T-cell (primary cell): ENCODE measurements at places on chromosomes 12 and 14.

DNA sequence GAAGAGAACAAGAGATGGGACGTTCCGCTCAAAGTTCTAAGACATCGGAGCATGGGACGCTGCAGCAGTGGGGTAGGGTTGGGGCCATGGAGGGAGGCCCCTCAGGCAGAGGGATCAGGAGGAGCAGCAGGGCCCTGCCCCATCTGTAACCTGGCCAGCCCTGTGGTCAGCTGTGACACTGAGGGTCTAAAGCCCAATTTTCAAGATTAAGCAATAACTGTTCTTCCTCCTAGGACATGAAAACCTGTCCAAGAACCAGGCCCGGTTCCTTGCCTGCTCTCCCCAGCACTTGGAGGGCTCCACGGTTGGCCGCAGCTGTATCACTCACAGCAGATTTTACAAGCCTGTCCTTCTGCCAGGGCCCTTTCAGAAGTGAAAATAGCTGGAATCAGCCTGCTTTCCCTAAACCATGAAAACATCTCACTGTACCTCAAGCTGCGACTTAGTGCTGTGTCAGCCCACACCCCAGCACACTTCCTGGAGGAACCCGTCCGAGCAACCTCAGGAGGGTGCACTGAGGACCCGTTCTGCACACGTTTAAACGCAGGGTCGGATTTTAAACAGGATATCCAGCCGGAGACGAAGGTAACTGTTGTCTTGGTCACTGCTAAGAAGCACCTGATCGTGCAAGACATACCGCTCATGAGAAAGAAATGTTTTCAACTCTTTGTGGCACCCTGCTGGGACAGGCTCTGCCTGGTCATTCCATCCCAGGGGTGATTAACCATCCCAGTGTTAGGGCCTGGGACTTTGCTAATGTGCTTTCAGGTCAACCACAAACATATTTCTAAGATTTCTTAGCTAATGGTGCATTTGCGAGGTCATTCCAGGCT lies 201.9 kb upstream of the DIO3 start:
- no peaks in the 10 kb centered on the region for H3K36me3 ChIP-seq
- H3K27ac ChIP-seq, result no peak overlapping the region
- H3K4me3 ChIP-seq, result no peak overlapping the region
- H3K27me3 ChIP-seq, result no peaks in the 10 kb centered on the region

DNA sequence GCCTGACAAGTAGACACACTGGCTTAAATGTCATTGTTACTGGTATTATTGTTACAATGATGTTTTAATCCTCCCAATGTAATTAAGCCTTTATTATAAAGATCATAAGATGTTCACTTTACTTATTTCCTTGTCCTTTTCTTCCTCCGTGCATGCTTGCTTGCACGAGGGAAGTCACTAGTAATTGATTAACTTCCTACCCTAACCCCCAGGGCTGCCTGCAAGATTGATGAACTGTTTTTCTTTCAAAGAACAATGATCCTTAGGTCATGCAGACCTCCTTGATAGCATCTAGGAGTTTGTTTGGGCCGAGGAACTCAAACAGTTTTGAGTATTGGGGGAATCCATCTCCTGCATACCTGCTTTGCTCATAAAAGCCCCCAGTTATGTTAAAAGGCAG lies 43.0 kb downstream of the GLRX5 start:
- H3K4me1 ChIP-seq, result no peaks in the 10 kb centered on the region
- H3K4me3 ChIP-seq, result no peak overlapping the region
- H3K36me3 ChIP-seq, result no peaks in the 10 kb centered on the region

DNA sequence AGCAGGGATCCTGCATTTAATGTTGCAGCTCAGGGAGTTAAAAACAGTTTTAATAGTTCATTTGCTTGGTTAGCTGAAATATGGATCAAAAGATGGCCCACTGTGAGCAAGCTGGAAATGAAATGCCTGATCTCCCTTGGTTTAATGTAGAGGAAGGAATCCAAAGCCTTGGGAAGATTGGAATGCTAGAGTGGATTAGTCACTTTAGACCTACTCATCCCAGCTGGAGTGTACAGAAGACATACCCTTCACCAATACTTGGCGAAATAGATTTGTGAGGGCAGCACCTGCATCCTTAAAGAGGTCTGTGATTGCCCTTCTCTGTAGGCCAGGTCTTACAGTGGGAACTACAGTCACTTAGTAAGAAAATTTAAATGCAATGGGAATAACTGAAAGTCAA lies 58.0 kb upstream of the KRAS start:
- no peaks in the 10 kb centered on the region for H3K27me3 ChIP-seq
- no peaks in the 10 kb centered on the region for H3K4me1 ChIP-seq
- H3K27ac ChIP-seq, result no peak overlapping the region
- no peaks in the 10 kb centered on the region for H3K36me3 ChIP-seq

- DNase-seq, result no peak
- no peak overlapping the region for H3K27ac ChIP-seq
- no peaks in the 10 kb centered on the region for H3K4me1 ChIP-seq
Measured at GRCh38 chr14:93475471-93475870, 44.7 kb downstream of the UNC79 start.

DNA sequence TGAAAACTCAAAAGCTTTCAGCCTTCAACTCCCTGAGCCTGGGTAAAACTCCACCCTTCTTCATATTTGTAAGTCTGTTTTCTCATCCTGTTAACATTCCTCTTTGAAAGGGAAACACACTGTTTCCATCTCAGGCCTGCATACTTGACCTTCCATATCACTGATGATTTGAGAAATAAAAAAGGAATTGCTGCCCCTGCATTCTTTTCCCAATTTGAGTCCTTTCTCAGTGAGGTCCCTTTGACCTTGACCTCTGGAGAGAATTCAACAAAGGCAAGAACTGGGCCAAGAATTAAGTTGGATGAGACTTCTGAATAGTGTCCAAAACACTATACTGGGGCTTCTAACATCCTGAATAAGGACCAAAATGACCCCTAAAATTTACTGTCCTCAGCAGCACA lies 108.0 kb downstream of the AEBP2 start:
- no peak overlapping the region for H3K4me3 ChIP-seq
- no peaks in the 10 kb centered on the region for H3K27me3 ChIP-seq
- H3K36me3 ChIP-seq, result peaks cover 3% of the 10 kb centered on the region
- H3K27ac ChIP-seq, result no peak overlapping the region
- no peak for DNase-seq

GRCh38 chr14:36655571-36655962 lies 6.1 kb upstream of the PAX9 start:
- H3K36me3 ChIP-seq, result no peaks in the 10 kb centered on the region
- H3K4me3 ChIP-seq, result no peak overlapping the region
- peaks cover 69% of the 10 kb centered on the region for H3K27me3 ChIP-seq

DNA sequence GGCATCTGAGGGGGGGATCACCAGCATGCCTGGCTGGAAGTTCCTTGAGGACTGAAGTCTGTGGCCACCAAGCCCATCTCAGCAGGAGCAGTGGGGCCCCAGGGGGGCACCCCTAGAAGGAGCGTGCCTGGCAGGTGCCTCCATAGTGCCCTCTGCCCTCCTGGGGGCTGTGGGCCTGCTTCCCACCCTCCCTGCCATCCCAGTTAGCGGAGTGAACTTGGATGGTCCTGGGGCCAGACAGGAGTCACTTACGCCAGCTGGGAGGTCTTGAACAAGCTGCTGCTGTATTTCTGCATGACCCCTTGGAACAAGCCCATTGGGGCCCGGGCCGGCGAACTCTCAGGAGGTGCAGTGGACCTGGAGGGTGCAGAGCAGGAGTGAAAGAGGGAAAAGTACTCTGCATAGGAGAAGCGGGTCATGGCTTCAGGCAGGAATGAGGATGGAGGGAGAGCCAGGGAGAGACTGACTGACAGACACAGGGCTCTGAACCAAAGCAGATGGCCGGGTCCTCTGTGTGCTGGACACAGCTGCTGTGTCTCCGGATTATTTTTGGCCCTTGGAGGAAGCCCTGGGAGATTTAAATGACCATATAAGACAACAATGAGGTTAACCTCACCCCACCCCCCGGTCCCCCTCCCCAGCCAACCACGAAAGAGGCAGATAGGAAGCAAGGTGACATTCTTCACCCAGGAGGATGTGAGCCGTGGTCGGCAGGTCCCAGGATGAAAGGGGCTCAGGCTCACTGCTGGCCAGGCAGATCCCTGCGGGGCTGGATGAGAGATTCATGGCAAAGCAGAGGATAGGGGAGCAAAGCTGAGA lies 19.6 kb downstream of the ASB2 start:
- DNase-seq, result no peak
- peak overlapping the region; percentile 79 for H3K27ac ChIP-seq
- H3K27me3 ChIP-seq, result no peaks in the 10 kb centered on the region
- no peak overlapping the region for H3K4me3 ChIP-seq
- peaks cover 95% of the 10 kb centered on the region for H3K4me1 ChIP-seq
- no peaks in the 10 kb centered on the region for H3K36me3 ChIP-seq

- no peak overlapping the region for H3K4me3 ChIP-seq
- DNase-seq, result no peak
- H3K36me3 ChIP-seq, result peaks cover 65% of the 10 kb centered on the region
- no peak overlapping the region for H3K27ac ChIP-seq
- no peaks in the 10 kb centered on the region for H3K4me1 ChIP-seq
Measured at GRCh38 chr12:8941691-8942478, 7.6 kb downstream of the M6PR start.

DNA sequence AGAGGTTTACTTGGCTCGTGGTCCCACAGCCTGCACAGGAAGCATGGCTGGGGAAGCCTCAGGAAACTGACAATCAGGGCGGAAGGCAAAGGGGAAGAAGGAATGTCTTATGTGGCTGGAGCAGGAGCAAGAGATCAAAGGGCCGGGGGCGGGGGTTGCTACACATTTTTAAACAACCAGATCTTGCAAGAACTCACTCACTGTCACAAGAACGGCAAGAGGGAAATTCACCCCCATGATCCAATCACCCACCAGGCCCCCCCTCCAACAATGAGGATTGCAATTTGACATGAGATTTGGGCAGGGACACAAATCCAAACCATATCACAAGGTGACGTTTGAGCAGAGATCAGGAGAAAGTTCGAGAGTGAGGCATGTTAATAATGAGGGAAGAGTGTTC lies 163.7 kb upstream of the RPH3A start:
- no peak for DNase-seq
- H3K27ac ChIP-seq, result no peak overlapping the region
- no peak overlapping the region for H3K4me3 ChIP-seq
- H3K4me1 ChIP-seq, result no peaks in the 10 kb centered on the region

GRCh38 chr12:132610051-132610759 lies at the start of gene LRCOL1:
TSS of gene LRCOL1 (minus strand) at chr12:132610582. CDS start at chr12:132606251, 4,331 bp downstream.
- H3K4me1 ChIP-seq, result peaks cover 15% of the 10 kb centered on the region
- no peak for DNase-seq

GRCh38 chr12:85559536-85559935 lies 276.7 kb downstream of the RASSF9 start:
- H3K27ac ChIP-seq, result no peak overlapping the region
- no peak overlapping the region for H3K4me3 ChIP-seq
- no peak for DNase-seq
- H3K4me1 ChIP-seq, result no peaks in the 10 kb centered on the region

DNA sequence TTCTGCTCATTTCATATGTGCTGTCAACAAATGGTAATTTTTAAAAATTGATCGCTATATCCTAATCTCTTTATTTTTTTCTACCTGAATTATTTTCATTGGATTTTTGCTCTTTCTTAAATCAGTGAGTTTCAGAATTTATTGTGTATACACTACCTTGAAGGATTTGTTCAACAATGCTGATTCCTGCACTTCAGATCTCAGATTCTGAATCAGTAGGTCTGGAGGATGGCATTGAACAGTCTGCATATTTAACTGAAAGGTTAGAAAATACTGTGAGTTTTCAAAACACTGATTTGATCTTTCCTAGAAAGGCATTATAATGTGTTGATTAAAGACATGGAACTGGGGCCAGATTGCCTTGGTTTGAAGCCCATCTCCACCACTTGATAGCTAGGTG lies 1.6 kb downstream of the G2E3 start:
- peaks cover 12% of the 10 kb centered on the region for H3K4me1 ChIP-seq
- no peaks in the 10 kb centered on the region for H3K36me3 ChIP-seq
- no peak overlapping the region for H3K27ac ChIP-seq
- DNase-seq, result no peak

DNA sequence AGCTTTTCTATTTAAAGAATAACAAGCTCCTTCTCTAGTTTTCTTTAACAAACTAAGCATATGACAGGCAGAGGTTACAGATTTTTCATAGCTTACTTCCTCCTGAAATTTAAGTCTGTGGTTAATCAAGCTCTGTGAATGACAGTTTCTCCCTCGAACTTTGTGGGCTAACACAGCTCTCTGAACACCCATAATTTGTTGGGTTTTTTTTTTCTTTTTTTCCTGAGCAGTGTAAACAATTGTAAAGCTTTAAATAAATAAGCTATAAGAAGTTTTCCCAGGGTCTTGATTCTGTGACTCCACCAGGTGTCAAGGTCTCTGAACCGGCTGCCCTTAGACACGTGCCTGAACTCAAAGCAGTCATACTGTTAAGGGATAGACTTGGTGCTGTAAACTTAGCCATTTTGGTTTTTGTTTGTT lies 128.1 kb upstream of the AMIGO2 start:
- H3K4me1 ChIP-seq, result peaks cover 70% of the 10 kb centered on the region
- peaks cover 20% of the 10 kb centered on the region for H3K36me3 ChIP-seq
- H3K4me3 ChIP-seq, result peak overlapping the region; percentile 4

GRCh38 chr12:83759906-83760305 lies 1073.2 kb downstream of the TMTC2 start:
- no peak for DNase-seq
- no peaks in the 10 kb centered on the region for H3K4me1 ChIP-seq
- no peaks in the 10 kb centered on the region for H3K27me3 ChIP-seq
- no peak overlapping the region for H3K27ac ChIP-seq
- H3K4me3 ChIP-seq, result no peak overlapping the region

DNA sequence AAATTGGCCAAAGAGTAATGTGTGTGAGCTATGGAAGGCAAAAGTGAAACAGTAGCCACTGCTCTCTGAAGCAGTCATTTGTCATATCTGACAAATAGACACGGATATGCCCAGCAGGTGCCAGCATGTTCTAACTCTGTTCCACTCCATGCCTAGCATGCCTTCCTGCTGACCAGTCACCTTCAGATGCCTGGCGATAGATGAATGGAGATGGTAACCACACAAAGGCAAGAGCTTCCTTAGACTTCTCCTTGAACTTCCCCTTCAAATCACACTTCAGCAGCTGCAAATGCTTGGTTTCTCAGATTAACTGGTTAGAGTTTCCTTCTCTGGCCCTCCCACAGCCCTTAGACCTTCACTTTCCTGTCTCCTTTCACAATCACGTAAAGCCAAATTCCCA lies 429.9 kb downstream of the DAD1 start:
- H3K36me3 ChIP-seq, result no peaks in the 10 kb centered on the region
- H3K4me3 ChIP-seq, result no peak overlapping the region
- H3K4me1 ChIP-seq, result no peaks in the 10 kb centered on the region

- peaks cover 4% of the 10 kb centered on the region for H3K4me1 ChIP-seq
- DNase-seq, result no peak
- no peak overlapping the region for H3K4me3 ChIP-seq
- no peak overlapping the region for H3K27ac ChIP-seq
Measured at GRCh38 chr14:70971560-70971959, 64.3 kb downstream of the PCNX1 start.
